ENCODE measurements at places on chromosomes 6 and 20.

GRCh38 chr6:136737871-136738691 lies 54.2 kb downstream of the MAP3K5 start:
- DNase-seq: peak; percentile 79

- DNase-seq: no peak
These were observed 80.1 kb upstream of the MLIP start for GRCh38 chr6:54031169-54031568.

GRCh38 chr6:156767603-156768467 lies 9.3 kb upstream of the ARID1B start:
- peak; percentile 20 for DNase-seq

DNA sequence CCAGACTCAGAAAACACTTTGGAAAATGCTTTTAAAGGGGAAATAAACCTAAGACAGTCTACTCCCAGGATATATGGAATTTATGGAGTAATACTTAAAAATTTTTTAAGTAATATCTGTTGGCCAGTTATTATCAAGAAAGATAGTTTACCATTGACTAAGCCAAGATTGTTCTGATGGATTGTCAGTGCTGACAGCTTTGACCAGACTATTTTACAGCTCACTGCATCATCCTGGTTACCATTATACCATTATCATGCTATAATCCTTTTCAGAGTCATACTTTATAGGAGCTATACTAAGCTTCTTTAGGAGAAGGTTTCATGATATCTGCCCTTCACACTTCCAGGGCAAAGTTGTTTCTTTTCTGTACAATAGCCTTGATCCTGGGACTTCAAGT lies 16.5 kb downstream of the GTF2H5 start:
- no peak for DNase-seq

GRCh38 chr6:31400467-31401289 lies 2.7 kb upstream of the MICA start:
- peak; percentile 95 for DNase-seq

DNA sequence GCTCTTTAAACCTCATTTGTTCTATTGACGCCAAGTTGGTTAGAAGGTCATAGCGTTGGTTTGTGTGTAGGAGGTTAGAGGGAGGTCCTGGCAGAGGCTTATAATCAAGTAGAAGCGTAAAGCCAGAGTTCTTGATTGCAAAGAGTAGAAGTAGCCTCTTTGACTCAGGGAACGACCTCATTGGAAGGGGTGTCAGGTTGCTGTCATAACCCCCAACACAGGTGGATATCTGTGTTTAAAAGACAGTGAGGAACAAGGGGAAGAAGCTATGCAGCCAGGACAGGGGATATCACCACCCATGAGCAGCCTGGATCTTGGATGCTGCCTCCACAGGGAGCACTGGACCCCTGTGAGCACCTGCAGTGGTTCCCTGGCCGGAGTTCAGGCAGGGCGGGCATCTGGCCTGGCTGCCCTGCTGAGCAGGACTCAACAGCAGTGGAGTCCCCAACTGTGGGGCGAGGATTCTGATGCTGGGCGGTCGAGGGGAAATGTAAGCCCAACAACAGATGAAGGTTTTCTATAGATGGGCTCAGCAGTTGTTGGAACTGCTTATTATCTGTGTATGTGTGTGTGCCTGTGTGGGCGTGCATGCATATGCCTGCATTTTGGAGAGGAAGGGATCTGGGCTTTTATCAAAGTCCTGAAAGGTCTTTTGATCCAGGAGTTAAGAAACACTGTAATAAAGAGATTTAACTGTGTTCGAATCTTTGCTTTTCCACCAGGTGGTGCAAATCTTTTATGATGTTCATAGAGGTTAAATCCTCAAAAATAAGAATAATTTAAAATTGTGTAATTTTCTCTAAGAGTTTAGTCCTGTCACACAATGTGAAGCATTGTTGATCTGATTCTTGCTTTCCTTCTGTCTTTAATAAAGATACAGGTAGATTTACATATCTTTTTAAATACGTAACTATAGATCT lies 27.7 kb downstream of the HIVEP1 start:
- DNase-seq: no peak

DNA sequence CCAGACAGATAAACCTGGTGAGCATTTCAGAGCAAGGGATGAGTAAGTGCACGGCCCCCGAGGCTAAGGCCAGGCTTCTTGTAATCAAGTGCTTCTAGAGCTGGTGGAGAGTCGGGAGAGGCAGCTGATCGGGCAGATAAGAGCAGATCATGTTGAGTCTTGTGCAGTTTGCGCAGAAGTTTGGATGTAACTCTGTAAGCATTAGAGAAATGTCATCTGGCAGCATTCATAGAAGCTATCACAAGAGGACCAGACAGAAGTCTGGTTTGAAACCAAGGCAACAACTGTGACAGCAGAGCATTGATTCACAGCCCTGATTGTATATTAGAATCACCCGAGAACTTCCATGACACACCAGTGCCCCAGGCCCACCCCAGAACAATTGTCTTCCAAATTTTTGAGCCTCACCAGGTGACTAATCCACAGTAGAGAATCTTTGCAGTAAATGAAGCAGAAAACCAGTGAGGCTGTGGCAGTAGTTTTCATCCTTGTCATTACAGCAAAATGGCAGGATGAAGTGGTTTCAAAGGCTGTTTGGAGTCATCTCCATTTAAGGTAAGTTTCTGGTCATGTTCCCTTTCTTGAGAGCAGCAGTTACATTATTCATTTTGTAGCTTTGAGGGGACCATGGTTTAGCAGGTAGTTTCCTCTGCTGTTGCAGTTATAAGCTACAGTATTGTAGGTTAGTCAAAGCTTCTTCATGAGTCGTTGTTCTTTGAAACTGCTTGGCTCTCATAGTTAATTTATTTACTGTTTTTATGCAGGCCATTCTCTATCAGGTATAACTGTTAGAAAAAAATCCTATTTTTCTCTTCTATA lies 84.1 kb downstream of the RNF217 start:
- DNase-seq: peak; percentile 38

- DNase-seq: no peak
These were observed 51.3 kb upstream of the NRN1 start for GRCh38 chr6:6058054-6058444.

- no peak for DNase-seq
These were observed 147.8 kb downstream of the CD83 start for GRCh38 chr6:14265049-14266021.

- DNase-seq: peak; percentile 83
These were observed 39.2 kb upstream of the TPD52L1 start for GRCh38 chr6:125114248-125114858.

- DNase-seq: peak; percentile 90
These were observed 54.8 kb downstream of the PHACTR2 start for GRCh38 chr6:143732536-143732935.

DNA sequence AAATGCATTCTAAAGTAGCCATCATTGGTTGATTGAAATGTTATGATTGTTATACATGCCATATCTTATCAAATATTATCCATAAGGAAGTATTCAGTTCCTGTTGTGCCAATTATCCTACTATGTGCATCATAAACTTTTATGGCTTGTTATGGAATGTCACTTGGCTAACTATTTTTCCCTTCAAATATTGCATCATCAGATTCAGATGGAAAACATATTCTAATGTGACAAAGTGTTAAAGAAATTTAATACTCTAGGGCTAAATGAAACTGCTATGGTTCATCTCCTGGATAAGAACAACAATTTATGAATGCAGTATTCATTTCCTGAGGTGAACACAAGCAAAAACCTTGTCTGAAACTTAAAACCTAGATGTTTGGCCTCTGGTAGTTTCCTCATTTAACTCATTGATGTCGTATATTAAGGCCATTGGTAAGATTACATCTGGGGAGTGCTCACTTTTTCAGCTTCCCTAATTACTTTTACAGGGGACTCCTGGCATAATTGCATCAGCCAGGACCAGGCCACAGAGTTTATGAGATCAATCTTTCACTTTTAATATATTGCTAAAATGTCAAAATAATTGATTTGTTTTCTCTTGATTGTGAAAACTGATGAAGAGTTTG lies 134.9 kb upstream of the CEP162 start:
- DNase-seq: peak; percentile 27

- no peak for DNase-seq
These were observed 65.2 kb downstream of the RIOK1 start for GRCh38 chr6:7454696-7455358.

DNA sequence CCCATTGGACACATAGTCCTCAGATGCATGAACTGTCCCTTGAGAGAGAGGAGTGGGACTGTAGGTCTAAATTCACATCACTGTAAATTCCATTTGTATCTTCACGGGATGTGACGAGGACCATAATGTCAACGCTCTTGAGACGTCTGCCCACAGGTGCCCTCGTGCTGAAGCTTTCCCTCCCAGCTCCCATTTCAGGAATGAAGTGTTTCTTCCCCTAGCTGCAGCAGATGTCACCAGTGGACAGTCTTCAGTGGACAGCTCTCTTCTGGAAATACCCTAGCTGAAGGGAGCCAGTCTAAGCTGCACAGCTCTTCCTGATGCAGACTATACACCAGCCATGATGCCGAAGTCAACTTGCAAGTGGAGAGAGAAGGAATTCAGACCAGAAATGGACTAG lies 217.4 kb upstream of the ECI2 start:
- no peak for DNase-seq

GRCh38 chr6:43773980-43774775 lies 4.2 kb downstream of the VEGFA start:
- DNase-seq: no peak

DNA sequence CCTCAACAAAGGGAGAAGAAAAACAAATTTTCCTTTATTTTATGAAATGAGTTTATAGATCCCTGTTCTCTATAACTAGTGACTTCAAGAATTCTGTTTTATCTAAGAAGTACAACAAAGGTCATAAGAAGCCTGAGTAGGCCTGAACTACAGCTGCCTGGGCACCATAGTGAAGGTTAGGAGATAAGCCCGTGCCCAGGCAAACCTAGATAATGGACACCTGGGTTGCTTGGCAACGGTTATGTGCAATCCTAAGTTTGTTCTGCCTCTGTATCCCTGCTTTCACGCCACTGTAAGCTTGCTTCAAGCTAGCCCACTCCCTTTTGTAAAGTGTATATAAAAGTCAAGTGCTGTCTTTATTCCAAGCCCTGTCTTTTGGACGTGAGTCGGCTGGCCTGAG lies 23.2 kb downstream of the SCGN start:
- DNase-seq: no peak

DNA sequence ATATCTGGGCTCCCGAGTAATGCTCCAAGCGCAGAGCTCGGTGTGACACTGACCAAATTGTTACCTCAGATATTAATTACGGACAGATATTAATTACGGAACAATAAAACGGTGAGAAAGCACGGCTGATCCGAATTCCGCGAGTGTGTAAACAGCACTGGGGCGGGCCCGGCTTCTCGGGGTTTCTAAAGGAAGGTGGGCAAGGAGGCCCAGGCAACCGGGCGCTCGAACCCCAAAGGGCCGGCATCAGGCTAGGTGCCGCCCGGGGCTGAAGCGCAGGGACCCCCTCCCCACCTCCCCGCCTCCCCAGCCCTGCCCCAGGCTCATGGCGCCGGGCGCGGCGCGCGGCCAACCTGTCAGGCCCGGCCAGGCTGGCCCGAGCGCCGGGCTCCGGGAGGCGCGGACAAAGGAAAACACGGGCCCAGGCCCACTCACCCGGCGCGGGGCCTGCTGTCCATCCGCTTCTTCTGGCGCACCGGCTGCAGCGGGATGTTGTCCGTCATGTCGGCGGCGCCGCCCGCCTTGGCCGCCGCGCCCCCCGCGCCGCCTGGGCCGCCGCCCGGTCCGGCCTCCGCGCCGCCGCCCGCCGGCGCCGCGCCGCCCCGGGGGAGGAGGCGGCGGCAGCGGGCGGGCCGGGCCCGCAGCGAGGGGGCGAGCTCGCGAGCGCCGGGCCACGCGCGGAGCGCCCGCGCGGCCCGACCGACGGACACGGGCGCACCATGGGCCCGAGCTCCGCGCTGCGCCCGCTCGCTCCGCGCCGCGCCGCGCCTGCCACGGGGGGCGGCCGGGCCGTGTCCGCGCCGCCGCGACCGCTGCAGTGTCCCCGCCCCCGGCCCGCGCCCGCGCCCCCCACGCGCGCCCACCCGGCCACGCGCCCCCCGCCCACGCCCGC lies at the start of gene ATP9A:
Gene ATP9A, minus strand, starts transcription at position 524 of the 892 bp plus-strand sequence. Its CDS starts 21 bp downstream, at position 503.
- DNase-seq: no peak

DNA sequence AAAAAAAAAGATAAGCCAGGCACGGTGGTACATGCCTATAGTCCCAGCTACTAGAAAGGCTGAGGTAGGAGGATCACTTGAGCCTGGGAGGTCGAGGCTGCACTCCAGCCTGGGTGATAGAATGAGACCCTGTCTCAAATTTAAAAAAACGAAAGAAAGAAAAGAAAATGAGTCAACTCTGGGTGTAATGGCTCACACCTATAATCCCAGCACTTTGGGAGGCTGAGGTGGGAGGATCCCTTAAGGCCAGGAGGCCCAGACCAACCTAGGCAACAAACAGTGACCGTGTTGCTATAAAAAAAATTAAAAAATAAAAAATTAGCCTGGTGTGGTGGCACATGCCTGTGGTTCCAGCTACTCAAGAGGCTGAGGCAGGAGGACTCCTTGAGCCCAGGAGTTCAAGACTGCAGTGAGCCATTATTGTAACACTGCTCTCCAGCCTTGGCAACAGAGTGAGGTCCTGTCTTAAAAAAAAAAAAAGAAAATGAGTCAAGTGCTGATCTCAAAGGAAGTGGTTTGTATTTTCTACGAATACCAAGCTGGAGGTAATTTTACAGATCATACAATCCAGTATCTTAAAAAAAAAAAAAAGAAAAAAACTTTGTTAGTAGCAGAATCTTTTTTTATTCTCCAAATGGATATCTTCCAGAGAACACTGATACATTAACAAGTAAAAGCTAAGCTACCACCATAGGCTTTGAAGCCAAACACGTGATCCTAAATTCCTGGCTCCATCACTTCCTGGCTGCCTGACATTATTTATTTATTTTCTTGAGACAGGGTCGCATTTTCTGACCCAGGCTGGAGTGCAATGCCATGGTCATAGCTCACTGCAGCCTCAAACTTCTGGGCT lies 5.7 kb downstream of the COMMD7 start:
- no peak for DNase-seq

- no peak for DNase-seq
These were observed 35.0 kb downstream of the EDN3 start for GRCh38 chr20:59335377-59335776.

- DNase-seq: no peak
These were observed 38.2 kb upstream of the RUNX2 start for GRCh38 chr6:45289751-45290514.

- peak; percentile 94 for DNase-seq
These were observed 6.2 kb upstream of the ZNF311 start for GRCh38 chr6:29011276-29011734.

DNA sequence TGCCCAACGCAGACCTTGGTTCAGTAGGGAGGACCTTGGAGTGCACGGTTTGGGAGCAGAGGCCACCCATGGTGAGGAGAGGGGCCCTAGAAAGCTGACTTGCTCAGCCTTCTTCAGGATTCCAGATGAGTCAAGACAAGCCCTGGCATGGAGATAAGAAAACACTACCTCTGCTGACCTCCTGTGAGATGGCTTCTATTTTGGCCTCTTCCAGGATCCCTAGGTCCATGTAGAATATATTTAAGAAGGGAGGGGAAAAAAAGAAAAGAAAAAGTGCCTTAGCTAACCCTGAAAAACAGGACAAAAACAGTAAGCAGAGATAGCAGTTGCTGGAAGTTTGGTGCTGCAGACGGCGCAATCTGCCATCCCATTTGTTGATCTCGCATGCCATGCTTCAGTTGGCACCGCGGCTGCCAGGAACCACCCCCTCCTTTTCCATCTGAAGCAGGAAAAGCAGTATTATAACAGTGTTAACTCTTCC lies 100.0 kb downstream of the ARMC2 start:
- DNase-seq: no peak

- no peak for DNase-seq
These were observed 125.1 kb downstream of the SNX5 start for GRCh38 chr20:17843246-17844132.

GRCh38 chr6:28772480-28773381 lies 151.1 kb downstream of the TRIM27 start:
- no peak for DNase-seq

GRCh38 chr20:3687655-3688054 lies 5.8 kb upstream of the ADAM33 start:
- DNase-seq: no peak

- no peak for DNase-seq
These were observed 127.7 kb upstream of the SUPT3H start for GRCh38 chr6:45505470-45505869.
